ENCODE measurements at places on chromosomes 1 and 21.

- no peak for DNase-seq
Measured at GRCh38 chr21:15433091-15433490, 296.7 kb upstream of the USP25 start.

GRCh38 chr21:35855484-35855883 is 204.8 kb downstream of the SETD4 start:
- no peak for DNase-seq

DNA sequence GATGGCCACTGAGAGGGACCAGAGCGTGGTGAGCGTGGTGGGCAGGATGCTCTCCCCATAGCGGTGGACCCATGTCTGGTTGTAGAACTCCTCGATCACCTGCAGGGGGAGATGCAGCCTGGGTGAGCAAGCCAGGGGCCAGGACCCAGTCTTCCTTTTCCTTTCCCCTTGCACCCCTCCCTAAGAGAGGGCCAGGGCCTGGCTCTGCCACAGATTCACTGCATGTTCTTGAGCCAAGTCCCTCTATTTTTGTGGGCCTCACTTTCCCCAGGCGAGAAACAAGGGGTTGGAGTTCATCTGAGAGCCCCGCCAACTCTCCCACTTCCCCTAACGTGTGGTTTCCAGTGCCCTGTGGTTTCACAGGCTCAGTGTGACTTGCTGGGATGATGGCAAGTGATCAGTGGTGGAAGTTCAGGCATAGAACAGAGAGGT is 27.5 kb downstream of the SLC2A1 start:
- peak; percentile 79 for DNase-seq

GRCh38 chr1:244836135-244836521 is 670 bp downstream of the COX20 start:
- no peak for DNase-seq

GRCh38 chr1:33819913-33820311 is 44.0 kb upstream of the HMGB4 start:
- no peak for DNase-seq

Measured in CD4-positive, alpha-beta T cell treated with Interferon alpha-2 for 1 hour (primary cell).